ENCODE measurements at places on chromosomes 3 and 15.

GRCh38 chr3:169246158-169246557, 417.4 kb downstream of the MECOM start:
- no peak for DNase-seq

GRCh38 chr15:57306161-57306943, 70.0 kb upstream of the CGNL1 start:
- peak; percentile 82 for DNase-seq

- no peak for DNase-seq
Measured at GRCh38 chr3:78906245-78906644, 861.6 kb downstream of the ROBO1 start.

DNA sequence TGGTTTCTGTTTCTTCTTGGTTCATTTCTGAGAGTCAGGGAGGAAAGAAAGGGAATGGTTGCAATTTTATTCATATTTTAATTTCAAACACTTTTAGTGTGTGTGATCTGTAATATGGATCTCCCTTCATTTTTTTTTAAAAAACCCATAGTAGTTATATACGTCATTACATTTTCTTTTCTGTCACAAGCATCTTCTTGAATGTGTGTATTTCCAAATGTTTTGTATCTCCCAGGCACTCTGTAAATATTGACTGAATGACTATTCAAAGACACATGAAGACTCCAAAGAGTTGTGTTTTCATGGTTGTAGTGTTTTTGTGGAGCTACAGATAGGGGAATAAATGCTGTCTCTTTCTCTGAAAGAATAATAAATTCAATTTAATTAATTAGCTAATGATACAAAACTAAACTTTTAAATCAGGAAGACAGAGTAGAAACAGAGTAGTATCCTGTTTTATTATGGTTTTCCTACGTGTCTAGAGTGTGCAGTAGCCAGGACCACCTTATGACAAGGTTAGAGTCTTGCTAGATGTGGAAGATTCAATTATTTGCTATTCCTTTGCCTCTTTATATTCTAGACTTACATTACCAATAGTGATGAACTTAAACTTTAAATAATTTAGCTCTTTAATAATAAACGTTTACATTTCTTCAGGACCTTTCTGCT, 35.5 kb downstream of the NECTIN3 start:
- DNase-seq = no peak

GRCh38 chr15:57943171-57943570, 122.3 kb downstream of the ALDH1A2 start:
- DNase-seq = no peak

DNA sequence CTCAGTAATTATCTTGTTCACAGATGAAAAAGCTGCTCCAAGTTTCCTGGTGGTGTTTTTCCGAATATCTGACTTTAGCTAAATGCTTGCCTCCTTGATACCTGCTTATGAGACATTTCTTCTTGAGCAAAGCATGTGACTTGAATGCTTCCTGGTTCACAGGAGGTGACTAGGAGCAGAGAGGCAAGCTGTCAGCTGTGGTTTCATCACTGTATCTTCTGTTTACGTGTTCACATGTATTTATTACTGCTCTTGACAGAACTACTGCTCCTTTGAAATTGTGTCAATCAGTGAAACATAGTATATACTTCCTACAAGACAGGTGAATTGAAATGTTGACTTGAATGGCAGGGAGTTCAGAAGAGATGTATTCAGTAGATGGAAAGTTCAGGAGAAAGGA, 8.9 kb upstream of the SPPL2A start:
- DNase-seq = no peak

- DNase-seq = no peak
Measured at GRCh38 chr3:59809710-59810444, 760.1 kb upstream of the CFAP20DC start.

GRCh38 chr3:53815651-53816050, 30.6 kb downstream of the CHDH start:
- no peak for DNase-seq

- DNase-seq = no peak
Measured at GRCh38 chr3:87727783-87728182, 331.0 kb downstream of the CGGBP1 start.

- DNase-seq = no peak
Measured at GRCh38 chr3:31102196-31102879, 207.9 kb upstream of the GADL1 start.

- DNase-seq = no peak
Measured at GRCh38 chr15:59516655-59517461, 78.9 kb downstream of the FAM81A start.

DNA sequence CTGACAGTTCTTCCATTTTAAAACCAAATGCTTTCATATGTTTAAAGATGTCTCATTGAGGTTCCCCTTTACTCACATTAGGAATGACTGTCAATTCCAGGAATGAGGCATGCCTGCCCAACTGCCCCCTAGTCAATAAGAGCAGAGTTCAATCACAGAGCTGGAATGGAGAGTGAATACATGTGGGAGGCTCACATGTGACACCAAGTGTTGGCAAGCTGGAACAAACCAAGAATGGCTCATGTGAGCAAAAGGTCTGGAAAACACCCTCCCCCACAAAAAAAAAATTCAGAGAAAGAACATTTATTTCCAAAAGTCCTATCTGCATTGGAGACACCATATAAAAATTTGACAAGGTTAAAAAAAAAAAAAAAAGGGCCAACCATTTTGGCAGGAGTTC, 3.7 kb downstream of the PBRM1 start:
- no peak for DNase-seq

GRCh38 chr3:69320871-69321271, 65.0 kb downstream of the FRMD4B start:
- DNase-seq = peak; percentile 10

DNA sequence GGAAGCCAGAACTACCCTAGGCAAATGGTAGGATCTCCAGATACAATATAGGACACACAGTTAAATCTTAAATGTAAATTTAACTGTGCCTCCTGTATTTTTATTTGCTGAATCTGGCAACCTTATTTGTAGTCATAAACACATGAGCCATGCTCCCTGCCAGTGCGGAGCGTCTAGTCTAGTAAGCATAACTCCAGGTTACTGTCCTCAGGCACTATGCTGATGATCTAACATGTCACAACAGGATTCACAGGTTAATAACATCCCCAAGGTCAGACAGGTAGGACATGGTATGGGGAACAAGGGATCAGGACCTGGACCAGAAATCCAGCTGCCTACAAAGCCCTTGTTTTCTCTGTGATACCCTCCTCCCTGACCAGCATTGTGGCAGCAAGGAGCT, 305.1 kb downstream of the CACNA2D3 start:
- no peak for DNase-seq

GRCh38 chr15:33377204-33377603, 66.4 kb downstream of the RYR3 start:
- no peak for DNase-seq

GRCh38 chr15:68334661-68335124, 57.1 kb downstream of the FEM1B start:
- DNase-seq = no peak

GRCh38 chr3:183283886-183284285, 30.8 kb downstream of the B3GNT5 start:
- DNase-seq = no peak

GRCh38 chr15:48645558-48646330, at the start of gene FBN1:
FBN1 (minus strand) TSS chr15:48645709; CDS start chr15:48644769, 940 bp downstream.
- no peak for DNase-seq

DNA sequence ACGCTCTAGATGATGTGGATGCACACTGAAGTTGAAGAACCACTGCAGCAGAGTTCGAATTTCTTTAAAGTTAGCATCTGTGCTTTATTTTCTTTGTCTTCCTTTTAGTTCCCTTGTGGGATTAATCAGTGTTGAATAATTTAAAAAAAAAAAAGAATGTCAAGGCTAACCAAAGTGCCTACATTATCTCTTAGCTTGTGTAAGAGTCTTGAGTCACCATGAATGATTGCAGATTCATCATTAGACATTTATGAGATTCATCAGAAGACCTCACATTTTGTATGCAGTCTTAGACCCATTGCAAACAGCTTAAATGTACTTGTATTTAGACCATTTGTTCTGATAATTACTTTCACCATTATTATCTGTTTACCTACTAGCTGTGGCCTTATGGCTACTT, 182.2 kb downstream of the FNDC3B start:
- no peak for DNase-seq

GRCh38 chr15:35843498-35843897, 297.5 kb upstream of the DPH6 start:
- no peak for DNase-seq

- no peak for DNase-seq
Measured at GRCh38 chr3:168051531-168052471, 43.9 kb downstream of the GOLIM4 start.
